Pons (tissue), 1 donor: ENCODE measurements at places on chromosomes 4 and X.

- DNase-seq: no peak
These were observed 2.4 kb upstream of the BCOR start for GRCh38 chrX:40100141-40100536.

DNA sequence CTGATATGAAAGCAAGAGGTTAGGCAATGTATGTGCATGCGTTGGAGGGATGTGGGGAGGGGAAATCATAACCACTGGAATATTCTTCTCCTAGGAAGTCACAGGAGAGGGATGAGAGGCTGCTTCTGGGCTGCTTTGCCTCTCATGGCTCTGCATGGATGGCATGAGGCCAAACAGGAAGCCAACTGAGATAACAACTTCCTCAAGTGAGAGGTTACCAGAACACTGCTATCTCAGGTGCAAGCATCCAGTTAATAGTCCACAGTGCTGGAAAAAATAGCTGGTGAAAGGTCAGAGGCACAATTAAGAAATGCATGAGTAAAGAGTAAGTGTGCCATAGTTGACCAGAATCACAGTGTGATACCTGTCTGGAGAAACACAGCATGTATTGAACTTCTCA, 113.3 kb downstream of the ELOVL6 start:
- DNase-seq: no peak

GRCh38 chrX:46588263-46588662, 14.7 kb downstream of the CHST7 start:
- DNase-seq: no peak

- DNase-seq: no peak
These were observed 45.9 kb upstream of the GPC4 start for GRCh38 chrX:133461231-133461630.

DNA sequence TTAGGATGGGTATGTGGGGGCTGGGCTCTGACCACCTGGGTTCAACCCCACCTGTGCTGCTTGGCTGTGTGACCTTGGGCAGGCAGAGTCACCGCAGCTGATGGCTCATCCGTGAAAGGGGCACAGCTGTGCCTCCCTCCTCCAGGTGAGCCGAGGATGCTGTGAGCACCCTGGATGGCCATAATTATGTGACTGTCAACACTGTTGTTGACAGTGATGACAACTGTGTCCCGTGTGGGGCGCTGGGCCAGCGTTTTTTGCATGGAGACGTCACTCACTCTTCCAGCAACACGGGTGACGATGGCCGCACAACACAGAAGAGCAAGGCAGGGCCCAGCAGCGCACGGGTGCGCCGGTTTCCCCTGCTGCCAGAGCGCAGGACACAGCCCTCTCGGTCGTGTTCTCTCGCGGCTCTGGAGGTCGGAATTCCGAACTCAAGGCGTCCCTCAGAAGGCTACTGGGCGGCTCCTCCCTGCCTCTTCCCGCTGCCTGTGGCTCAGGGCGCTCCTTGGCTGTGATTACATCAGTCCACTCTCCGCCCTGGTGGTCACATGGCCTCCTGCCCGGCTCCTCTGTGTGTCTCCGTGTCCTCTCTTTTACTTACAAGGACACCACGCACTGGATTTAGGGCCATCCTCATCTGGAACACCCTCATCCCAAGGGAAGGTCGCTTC, 1.3 kb downstream of the SH3TC1 start:
- DNase-seq: no peak

- no peak for DNase-seq
These were observed 518.8 kb downstream of the RAB28 start for GRCh38 chr4:12965334-12965733.

GRCh38 chr4:182449186-182449929, 206.2 kb downstream of the TENM3 start:
- DNase-seq: peak; percentile 26

- DNase-seq: no peak
These were observed 51.3 kb upstream of the RELL1 start for GRCh38 chr4:37737466-37737865.

DNA sequence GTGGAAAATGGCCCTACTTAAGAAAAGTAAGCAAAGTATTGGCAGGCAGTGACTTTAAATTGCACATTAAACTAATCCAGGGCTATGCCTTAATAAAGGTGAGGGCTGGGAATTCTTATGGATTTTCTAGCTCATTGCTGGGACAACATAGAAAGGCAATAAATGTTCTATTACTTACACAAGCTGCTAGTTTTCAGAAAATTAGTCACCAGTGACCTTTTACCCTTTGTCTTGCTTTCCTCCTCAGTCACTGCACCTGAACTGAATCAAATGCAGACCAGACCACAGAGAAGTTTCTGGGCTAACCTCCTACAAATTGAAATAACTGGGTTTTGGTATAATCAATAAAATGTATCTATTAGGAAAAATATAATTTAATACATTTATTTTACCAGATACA, 694.4 kb upstream of the FAM241A start:
- no peak for DNase-seq

DNA sequence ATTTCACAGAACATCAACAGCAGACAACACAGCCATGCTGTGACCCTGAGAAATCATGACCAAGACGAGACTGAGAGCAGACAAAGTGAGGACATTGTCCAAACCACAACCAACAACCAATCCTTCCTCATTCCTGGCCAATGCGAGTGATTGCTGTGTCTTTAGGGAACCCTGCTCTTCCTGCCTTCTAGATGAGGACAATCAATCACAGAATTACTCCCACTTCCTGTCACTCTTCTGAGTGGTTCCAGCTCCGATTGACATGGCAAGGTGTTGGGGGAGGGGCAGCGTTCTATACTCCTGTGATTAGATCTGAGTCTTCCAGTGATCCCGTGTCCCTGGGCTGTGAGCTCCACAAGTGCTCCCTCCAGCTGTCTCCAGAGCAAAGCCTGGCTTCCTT, 227.8 kb downstream of the STIM2 start:
- DNase-seq: peak; percentile 34

GRCh38 chr4:107640197-107640596, 79.8 kb downstream of the PAPSS1 start:
- DNase-seq: no peak
